Kidney epithelial cell (primary cell): ENCODE measurements at places on chromosomes 12 and 14.

DNA sequence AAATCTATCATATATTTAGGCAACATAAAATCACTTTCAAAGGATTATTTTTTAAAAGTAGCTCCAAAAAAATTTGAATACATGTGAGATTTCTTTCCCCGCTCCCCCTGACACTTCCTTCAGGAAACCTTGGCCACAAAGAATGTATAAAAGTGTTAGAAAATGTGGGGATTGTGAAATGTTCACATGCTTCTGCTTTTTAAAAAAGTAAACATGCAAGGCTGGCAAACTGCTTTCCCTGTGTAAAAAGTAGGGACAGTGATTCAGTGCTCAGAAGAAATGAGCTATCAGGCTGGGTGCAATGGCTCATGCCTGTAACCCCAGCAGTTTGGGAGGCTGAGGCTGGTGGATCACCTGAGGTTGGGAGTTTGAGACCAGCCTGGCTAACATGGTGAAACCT, 26.6 kb downstream of the MBIP start:
- DNase-seq: no peak

DNA sequence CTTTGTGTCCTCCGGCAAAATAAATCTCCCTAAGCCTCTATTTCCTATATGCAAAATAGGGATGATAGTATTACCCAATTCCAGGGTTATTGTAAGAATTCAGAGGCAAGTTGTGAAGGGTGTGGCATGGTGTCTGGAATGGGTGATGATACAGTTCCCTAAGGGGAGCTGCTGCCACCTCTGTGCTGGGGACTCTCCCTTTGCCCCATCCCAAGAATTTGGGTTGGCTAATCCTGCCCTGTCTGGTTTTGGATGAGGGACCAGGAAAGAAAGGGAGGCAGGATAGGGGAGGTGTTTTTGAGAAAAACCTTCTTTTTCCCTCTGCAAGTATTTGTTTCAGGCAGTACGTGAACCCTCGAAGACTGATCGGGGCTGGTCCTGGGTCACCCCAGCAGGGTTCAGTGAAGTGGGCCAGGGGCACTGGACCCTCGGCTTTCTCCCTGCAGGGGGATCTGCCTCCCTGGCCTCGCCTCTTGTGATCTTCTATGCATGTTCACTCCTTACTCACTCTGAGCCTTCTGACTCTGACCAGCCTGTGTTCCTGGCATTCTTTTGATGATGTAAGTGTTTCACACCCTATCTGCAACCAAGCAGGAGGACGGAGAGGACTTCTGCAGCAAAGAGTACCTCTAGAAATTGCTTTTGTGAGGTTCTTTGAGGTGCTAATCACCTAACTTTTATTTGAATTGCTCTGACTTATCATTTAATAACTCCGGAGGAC, 60.8 kb downstream of the RASSF3 start:
- peak; percentile 50 for DNase-seq

DNA sequence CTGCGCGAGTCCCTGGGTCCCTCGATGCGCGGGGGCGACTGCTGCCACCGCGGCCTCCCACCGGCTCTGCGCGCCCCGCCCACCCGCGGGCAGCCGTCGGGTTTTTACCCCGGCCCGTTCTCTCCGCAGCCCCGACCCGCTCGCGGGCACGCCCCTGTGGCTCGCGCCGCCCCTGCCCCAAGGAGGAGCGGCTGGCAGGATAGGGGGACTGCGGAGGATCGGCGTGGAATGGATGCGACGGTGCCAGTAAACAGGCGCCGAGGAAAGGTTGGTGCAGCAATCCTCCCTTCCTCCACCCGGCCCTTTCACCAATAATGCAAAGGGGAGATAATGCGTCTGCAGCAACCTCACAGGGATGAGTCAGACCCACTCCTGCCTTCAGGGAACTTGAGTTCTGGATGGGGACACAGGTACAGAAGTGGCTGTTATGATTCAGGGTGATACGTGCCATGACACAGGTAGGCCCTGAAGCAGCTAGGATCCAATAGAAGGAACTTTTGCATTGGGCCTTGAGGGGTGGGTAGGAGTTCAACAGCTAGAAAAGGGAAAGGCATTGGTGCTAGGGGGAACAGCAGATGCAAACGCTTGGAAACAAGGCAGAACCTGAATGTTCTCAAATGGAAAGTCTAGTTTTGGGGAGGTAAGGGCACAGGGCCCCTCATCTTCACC, 554 bp upstream of the DEGS2 start:
- no peak for DNase-seq

- DNase-seq: no peak
Observed at GRCh38 chr12:96495155-96495554, 5.8 kb downstream of the CFAP54 start.

DNA sequence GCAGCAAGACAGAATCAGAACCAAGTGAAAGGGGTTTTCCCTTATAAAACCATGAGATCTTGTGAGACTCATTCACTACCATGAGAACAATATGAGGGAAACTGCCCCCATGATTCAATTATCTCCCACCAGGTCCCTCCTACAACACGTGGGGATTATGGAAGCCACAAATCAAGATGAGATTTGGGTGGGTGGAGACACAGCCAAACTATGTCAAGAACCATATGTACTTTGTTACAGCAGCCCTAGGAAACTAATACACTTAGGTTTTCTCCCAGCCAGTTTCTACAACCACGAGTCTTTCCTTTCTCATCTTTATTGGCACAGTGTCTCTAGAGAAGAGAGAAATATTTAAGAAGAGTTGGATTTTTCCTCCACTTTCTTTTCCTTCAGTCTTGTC, 72.6 kb downstream of the BTG1 start:
- DNase-seq: no peak

- peak; percentile 67 for DNase-seq
Observed at GRCh38 chr12:26493656-26494055, 298.3 kb downstream of the SSPN start.

DNA sequence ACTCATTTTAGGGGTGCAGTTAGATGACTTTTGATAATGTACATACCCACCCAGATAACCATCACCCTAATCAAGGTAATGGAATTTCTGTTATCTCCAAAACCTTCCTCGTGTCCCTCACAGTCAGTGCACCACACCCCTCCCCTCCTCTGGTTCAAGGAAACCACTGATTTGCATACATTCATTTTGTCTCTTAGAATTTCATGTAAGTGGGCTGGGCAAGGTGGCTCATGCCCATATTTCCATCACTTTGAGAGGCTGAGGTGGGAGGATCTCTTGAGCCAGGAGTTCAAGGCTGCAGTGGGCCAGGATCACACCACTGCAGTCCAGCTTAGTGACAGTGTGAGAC, 15.7 kb downstream of the ADIPOR2 start:
- DNase-seq: no peak

DNA sequence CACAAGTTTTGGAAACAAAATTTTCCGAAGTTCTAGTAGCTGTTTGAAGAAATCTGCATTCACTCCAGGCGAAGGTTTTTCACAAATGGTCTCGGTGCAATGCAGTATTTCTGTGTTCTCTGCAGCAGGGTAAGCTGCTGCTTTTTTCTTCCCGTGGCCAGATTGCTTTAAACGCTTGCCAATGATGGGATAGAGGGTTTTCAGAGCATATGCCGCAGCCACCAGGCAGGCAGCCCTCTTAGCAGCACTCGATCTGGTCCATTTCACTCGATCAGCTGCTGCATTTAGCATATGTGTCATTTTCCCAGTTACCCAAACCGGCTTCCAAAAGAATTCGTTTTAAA, 315 bp downstream of the ABCD2 start:
- DNase-seq: no peak

DNA sequence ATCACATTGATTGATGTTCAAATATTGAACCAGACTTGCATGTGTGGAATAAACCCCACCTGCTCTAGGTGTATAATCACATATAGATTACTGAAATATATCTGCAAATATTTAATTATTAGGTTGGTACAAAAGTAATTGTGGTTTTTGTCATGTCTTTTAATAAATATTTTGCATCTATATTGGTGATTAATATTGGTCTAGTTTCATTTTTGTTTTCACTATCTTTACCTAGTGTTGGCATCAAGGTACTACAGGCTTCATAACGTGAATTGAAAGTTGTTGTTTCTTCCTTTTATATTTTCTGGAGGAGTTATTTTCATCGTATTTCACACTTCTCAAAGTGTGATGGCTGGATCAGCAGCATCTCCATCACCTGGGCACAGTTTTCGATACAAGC, 740.0 kb upstream of the TMEM132C start:
- DNase-seq: no peak

DNA sequence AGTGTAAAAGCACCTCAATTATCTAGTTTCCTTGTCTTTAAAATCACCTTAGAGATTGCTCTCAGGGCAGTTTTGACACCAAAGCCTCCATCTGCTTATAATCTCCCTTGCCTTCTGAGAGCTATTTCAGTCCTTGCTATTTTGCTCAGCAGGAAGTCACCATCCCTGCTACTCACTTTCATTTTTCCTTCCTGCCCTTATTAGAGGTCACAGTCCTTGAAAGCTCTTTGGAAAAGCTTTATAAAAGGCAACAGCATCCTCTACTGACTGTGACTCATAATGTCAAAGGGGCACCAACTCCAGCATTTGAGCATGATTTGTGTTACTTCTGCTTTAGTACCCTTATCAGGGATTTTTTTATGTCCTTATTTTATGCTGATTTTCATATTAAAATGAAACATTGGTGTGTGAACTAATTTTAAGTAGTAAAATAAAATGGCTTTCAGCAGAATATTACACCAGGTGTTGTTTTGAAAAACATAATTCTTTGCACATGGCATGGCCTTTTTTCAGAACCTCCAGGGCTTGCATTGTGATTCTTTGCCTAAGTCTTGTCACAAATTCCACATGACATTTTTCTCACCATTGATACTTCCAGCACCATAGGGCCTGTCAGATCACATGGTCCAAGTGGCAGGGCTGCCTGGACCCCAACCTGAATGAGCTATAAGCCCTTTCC, 213.0 kb downstream of the ADAMTS20 start:
- DNase-seq: peak; percentile 37

DNA sequence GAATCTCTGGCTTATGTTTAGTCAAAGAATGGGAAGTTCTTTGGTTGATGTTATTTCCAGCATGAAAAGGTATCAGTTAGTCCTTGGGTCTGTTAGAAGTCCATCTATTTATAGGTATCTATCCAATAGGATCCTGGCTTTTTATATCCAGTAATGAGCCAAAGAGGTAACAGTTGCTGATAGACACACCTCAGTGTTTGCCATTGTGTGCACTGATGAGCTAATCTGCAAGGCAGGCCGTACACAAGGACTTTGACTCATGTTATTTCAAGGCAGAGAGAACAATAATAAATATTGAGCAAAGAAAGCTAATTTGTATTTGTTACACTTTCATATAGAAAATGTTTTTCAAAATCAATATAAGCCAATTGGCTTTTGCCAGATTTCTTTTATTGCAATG, 56.4 kb downstream of the GLT1D1 start:
- no peak for DNase-seq

GRCh38 chr12:64757771-64758170, 1.4 kb downstream of the GNS start:
- DNase-seq: no peak

DNA sequence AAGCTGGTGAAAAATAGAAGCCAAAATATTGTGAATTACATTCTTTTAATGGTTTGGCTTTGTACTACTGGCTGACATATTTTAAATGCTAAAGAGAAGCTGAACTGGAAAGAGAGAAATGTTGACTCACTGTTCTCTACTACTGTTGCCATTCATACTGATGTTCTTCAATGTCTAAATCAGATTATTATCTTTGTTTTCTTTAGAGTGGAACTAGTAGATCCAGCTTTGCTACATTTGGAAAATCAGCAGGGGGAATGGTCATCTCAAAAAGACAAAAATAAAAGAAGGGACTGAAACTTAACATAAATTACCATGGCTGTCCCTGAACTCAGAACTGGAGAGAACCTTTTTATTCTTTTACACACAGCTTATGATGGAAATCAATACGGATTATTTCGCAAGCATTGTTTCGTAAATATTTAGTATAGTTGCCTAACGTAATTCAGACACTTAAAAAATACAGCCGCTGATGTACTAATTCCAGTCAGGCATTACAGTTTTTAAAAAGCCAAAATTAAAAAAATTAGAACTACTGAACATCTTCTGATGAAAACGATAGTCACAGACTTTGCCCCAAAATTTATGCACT, 76.3 kb upstream of the OTX2 start:
- no peak for DNase-seq

GRCh38 chr12:32494656-32495055, 95.3 kb downstream of the FGD4 start:
- no peak for DNase-seq

GRCh38 chr14:88049936-88050335, 45.0 kb downstream of the GPR65 start:
- no peak for DNase-seq

DNA sequence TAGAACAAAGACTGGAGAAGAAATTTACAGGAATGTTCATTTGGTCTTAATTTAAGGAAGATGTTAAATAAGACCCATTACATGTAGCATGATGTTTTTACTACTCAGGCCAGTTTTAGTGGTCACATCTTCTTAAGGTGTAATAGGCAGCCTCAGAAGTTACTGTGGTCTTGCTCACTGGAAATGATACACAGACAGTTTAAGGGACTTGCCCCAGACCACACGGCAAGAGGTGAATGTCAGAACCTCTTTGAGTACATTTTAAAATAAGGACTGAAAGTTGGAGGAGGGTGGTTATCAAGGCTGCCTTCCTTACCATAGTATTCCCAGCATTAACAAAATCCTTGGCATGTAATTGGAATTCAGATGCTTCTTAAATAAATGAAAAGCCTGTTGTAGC, 37.9 kb downstream of the LRRK2 start:
- no peak for DNase-seq

DNA sequence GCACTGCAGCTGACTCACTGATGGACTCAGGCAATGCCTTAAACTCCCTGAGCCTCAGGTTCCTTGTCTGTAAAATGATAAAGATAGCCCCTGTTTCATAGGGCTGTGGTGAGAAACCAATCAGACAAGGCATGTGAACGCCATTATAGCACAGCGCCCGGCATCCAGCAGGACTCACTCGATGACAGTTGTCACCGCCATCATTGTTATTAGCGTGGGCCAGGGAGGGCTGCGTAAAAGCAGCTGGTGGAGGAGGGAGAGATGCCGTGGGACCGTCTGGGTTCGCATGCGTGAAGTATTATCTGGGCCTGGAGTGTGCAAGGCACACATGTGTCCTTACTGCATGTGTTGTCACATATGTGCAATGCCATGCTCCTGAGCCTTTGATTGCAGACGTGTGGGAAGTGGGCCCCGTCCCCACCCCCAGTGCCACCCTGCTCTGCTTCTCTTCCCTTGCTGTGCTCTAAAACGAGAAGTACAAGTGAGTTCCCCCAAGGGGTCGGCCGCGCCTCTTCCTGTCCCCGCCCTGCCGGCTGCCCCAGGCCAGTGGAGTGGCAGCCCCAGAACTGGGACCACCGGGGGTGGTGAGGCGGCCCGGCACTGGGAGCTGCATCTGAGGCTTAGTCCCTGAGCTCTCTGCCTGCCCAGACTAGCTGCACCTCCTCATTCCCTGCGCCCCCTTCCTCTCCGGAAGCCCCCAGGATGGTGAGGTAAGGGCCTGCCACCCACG, at the start of gene PTPN6:
Gene PTPN6 (plus strand): TSS at position 546 of the 730 bp plus-strand sequence. CDS start 157 bp downstream, at position 703.
- no peak for DNase-seq

- no peak for DNase-seq
Observed at GRCh38 chr14:71399057-71399487, 491.8 kb downstream of the PCNX1 start.

DNA sequence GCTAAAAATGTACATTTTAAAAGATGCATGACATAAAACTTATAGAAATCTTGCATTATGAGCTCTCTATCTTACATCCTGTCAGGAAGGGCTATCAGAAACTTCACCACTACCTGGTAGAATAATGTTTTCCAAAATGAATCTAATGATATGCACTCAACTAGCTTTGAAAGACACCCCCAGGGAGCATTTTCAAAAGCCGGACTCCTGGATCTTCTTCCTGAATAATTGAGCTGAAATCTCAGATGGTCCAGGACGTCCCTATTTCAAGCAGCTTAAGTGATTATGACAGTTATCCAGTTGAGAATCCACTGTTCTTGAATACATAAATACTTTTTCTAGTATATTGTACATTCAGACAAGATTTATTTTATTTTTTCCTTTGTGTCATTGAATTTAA, 200.6 kb upstream of the MGAT4C start:
- no peak for DNase-seq
